ENCODE measurements at places on chromosomes 4 and X.

- DNase-seq: no peak
Observed at GRCh38 chrX:100299559-100299958, 110.5 kb downstream of the PCDH19 start.

GRCh38 chrX:37818031-37818430 is 29.3 kb downstream of the DYNLT3 start:
- no peak for DNase-seq

- DNase-seq: peak; percentile 42
Observed at GRCh38 chrX:2283111-2283859, 217.5 kb downstream of the DHRSX start.

GRCh38 chr4:101774807-101775206 is 15.7 kb upstream of the BANK1 start:
- DNase-seq: peak; percentile 72

DNA sequence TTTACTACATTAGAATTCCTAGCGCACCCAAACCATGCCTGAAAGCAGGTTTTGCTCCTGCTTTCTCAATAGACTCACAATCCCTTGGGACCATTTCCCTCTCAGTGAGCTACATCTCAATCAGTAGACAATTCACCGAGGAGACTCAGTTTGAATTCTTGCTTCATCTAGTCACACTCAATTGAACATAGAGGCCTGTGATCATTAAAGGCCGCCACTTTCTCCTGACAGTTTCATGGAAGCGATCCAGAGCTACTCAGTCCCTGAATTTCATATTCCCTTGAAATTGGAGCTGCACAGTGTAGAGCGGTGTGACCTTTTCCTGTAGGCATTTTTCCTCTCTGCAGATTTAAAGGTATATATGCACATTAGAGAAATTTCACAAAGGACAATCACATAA is 193.9 kb upstream of the SPOCK3 start:
- peak; percentile 19 for DNase-seq
